Activated gamma-delta T cell treated with anti-CD3 and anti-CD28 coated beads, Interleukin-2, amount 50 U/mL, for 16 hours (primary cell): ENCODE measurements at places on chromosomes 3 and 15.

- DNase-seq = no peak
Measured at GRCh38 chr15:83483612-83484011, 36.5 kb downstream of the SH3GL3 start.

- DNase-seq = no peak
Measured at GRCh38 chr3:129013491-129013891, 12.4 kb downstream of the EFCC1 start.

DNA sequence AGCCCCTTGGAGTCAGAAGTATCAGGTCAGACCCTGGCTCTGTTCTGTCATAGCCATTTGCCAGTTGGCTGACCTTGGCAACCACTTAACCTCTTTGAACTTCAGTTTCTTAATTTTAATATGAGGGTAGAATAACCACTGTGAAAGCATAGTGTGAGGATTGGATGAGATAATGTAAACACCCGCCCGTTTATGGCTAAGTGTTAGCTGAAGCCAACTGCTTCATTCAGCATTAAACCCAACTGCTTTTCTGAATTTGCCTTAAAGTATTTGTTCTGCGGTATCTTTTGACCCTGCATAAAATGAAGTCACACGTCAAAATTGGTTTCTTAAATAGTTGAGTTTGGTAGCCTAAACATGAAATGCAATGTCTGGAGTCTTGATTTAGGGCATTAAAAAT, 121.5 kb upstream of the ABHD17C start:
- no peak for DNase-seq

DNA sequence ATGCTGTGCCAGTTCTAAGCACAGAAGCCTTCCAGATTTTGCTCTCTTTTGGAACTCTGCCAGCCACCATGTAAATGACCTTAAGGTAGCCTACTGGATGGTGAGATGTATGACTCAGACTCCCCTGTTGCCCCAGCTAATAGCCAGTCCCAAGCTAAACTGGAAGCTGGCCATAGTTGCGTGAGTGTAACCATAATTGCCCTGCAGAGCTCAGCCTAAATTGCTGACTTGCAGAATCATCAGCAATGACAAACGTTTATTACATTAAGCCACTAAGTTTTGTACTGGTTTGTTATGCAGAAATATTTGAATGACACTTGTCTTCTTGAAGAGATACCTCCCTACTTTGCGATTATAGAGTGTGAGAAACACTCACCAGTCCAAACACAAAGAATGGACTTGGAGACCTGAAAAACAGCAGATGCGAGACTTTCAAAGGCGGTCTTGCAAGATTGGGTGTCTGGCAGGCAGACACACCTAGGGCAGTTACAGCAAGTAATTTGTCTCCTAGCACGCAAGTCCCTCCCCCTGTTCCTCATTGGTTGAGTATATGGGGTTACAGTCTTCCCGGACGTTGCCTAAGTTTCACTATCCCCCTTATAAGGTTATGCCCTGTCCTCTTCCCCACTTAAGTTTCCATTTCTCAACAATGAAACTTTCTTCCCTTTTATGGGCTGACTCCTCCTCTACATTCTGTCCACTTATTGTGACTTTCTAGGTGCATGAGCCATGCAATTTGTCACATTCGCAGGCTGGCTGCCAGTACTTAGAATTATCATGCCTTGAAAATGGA, 83.6 kb upstream of the XCR1 start:
- DNase-seq = no peak

- no peak for DNase-seq
Measured at GRCh38 chr3:112602217-112602838, 38.6 kb downstream of the CCDC80 start.

DNA sequence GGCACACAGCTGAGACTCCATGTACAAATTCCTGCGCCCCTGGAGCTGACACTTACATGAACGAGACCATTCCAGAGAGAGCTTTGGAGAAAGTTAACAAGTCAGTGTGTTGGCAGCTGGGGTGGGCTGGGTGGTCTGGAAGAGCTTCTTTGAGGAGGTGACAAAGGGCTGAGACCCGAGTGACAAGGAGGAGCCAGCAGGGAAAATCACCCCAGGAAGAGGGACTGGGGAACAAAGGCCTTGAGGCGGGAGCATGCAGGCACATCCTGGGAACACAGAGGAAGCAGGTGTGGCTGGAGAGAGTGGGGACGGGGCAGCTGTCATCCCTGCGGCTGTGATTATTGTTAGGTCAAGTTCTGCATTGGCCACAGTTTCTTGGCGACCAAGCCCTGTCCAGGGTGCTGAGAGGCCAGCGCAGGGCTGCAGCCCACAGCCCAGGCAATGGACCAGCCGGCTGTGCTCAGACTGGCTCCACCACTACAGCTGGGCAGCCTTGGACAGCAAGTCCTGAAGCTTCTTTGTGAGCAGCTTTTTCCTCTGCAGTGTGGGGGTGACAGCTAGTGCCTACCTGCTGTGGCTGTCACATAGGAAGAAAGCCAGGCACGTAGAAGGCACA, 34.2 kb upstream of the PRR23E start:
- DNase-seq = no peak

- no peak for DNase-seq
Measured at GRCh38 chr3:148202386-148202785, 495.3 kb upstream of the AGTR1 start.

GRCh38 chr15:80732818-80733217, 37.7 kb downstream of the ABHD17C start:
- no peak for DNase-seq

GRCh38 chr3:105388176-105388575, 21.5 kb downstream of the ALCAM start:
- DNase-seq = no peak

DNA sequence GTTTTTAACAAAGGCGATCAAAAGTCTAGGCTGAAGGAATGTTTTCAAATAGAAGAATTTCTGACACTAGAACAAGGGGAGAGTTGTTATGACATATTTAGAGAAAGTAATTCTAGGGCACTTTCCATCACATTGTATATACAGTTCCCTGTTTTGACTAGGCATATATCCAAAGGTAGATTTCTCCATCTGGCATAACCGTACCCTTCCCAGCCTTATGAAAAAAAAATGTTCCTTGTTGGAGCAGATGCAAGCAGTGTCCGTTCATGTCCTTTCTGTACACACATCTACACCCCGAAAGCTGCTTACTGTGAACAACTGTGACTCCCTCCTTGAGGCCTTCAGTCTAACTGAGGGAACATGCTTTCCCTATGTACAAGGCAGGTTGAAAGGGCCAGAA, 271.7 kb upstream of the GBE1 start:
- no peak for DNase-seq

GRCh38 chr3:170862618-170863374, 7.2 kb downstream of the RPL22L1 start:
- no peak for DNase-seq

DNA sequence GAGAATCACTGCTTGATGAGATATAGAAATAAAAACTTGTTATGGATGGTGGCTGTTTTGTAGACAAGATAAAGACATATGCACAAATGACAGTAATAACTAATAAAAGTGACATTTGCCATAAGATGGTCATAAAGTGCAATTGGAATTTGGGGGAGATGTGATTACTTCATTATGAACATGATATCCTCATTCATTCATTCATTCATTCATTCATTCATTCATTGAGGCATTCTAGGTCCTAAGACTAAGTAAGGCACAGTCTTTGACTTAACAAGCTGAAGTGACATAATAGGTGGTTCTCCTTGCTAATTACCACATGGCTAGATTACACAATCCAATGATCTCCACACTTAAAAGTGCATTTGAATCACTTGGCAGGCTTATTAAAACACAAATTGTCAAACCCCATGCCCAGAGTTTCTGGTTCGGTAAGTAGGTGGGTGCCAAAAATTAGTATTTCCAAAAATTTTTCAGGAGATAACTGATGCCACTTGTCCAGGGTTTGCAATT, 18.9 kb downstream of the RAP2B start:
- DNase-seq = no peak

DNA sequence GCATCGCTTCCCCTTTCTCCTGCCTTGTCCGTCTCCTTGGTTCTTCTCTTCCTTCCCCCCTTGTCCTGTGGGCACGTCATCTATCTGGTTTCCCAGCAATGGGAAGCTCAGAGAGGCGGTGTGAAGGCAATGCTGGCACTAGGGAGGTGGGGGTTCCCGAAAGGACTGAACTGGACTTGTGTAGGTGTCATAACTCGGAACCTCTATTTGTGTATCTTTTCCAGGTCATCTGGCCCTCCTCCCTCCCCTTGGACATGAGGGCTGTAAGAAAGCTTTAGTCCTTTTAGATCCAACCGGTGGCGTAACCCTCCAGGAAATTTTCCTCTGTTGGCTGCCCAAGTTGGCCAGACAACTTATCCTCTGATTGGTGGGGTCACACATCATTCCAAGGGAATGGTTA, 231.5 kb upstream of the TLE3 start:
- DNase-seq = no peak

DNA sequence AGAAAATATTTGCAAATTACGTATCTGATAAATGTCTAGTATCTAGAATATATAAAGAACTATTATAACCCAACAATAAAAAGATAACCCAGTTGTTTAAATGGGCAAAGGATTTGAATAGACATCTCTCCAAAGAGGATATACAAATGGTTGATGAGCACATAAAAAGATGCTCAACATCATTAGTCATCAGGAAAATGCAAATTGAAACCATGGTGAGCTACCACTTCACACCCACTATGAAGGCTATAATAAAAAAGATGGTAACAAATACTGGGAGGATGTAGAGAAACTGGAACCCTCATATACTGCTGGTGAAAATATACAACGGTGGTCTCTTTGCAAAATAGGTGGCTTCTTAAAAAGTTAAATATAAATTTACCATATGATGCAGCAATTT, 28.0 kb downstream of the RAD51 start:
- DNase-seq = no peak

DNA sequence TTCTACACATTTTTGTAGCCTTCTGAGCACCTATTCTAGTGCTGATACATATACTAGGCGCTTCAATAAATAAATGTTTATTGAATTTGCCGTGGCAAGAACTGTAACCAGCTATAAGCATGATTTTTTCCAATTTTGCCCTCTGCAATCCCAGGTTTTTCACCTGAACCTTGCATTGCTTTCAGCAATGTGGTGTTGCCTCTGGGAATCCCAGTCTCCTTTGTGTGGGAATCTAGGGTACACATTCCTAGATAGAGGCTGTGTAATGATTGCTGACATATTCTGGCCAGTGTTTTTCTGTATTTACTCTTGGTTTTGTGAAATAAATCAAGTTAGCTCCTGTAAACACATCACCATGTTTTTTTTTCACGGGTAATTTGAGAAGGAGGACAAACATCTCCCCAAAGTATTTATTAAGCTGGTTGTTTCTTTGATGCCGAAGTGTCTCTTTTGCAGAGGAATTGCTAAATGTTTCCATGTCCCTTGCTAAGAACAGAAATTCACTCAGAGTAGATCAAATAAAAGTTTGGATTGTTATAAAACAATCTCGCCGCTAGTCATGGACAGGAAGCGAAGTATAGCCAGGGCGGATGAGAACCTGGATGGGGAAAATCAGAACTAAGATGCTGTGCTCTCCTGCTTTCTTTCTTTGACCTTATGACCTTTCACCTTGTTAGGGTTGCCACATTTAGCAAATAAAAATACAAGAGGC, 1.2 kb downstream of the CFAP91 start:
- DNase-seq = no peak

DNA sequence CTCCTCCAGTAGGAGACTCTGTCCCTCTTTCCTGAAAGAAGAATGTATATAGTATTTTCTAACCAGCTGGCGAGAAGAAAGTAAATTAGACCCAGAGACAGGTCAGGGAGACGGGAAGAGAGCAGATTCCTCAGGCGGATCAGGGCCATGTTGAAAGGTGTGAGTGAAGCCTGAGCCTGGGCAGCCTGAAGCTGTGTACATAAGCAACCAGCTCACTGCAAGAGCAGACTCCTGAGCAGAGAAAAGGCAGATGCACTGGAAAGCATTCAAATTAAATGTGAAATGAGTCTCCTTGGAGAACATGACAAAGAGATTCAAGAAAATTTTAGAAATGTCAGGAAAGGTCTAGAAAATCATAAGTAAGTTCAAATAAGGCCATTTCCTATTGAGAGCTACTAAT, 165.8 kb downstream of the GOLIM4 start:
- DNase-seq = no peak

DNA sequence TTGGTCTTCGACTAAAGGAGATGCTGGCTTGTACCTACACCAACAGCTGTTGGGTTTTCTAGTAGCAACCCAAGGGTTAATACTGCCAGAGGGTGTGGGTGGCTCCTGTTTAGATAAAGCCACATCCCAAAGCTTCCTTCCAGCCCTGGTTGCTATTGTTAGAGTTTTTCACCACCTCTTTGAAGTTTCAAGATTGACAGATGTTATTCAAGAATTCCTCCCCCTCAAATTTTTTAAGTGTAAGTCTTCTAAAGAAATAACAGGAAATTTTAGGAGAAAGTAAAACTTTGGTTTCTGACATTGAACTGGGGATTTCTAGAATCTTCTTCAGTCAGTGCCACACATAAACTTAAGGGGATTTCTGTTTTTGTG, 60.9 kb downstream of the TGFBR2 start:
- DNase-seq = no peak

DNA sequence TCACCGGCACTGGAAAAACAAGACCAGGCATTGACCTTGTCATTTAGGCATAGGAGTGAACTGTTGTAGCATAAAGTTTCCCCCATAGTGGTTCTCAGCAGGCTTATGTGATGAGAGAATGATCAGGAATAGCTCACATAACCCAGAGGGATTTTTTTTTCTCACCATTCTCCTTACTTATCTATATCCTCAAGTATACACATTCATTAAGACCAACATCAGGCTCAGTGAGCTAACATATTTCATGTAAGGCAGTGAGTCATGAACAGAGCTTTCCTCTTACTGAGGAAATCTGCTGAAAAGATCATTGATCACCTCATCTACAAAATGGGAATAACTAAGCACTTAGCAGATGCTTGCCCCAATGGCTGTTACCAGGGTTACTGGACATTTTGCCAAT, 396.6 kb upstream of the TMCO5A start:
- no peak for DNase-seq

DNA sequence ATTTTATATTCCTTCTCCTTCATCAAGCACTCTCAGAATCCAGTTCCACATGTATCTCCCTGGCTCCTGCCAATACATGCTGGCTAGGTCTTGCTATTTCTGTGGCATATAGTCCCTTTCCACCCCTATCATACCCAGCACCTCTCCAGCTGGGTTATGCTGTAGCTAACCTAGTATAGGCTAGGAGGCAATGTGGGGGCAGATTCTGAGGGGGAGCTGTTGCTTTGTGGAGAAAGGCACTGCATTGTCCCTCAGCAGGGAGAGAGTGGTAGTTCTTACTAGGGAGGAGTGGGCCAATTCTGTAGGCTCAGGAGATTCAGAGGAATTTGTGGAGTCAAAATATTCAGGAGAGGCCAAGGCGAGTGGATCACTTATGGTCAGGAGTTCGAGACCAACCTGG, 39.4 kb upstream of the UBL7 start:
- DNase-seq = no peak

GRCh38 chr3:197407053-197407452, 108.6 kb upstream of the DLG1 start:
- DNase-seq = no peak

DNA sequence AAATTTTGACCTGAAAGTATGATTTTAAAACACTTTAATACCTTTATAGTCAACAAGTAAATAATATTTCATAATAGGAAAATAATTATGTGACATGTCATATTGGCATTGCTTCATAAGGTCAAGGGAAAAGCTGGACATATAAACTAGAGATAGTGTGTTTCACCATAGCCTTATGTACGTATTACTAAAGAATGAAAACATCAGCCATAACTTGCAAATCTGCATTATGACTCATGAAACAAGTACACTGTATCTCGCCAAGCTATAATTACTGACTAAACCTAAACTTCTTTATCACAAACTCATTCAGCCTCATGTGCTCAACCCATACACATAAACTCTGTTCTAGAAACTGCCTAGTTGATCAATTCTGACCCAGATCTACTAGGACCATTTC, 950.1 kb downstream of the FHIT start:
- DNase-seq = no peak
